Activated naive CD8-positive, alpha-beta T cell treated with anti-CD3 and anti-CD28 coated beads for 36 hours (primary cell): ENCODE measurements at places on chromosomes 1 and 21. TPM values are rescaled to one million over a fixed set of nuclear protein-coding genes. Genes with fewer than 3 reads are reported as not detected.
A peak's percentile ranks its signal among the peaks of the same experiment; 100 is the strongest.

The TSTD1 gene
- 45.7 TPM for total RNA-seq

GRCh38 chr21:32186804-32187203 is 92.0 kb downstream of the MIS18A start:
- H3K4me1 ChIP-seq, result no peaks in the 10 kb centered on the region
- H3K4me3 ChIP-seq, result no peak overlapping the region
- H3K27me3 ChIP-seq, result no peaks in the 10 kb centered on the region
- no peak overlapping the region for H3K27ac ChIP-seq
- no peaks in the 10 kb centered on the region for H3K36me3 ChIP-seq
- DNase-seq, result no peak

GRCh38 chr1:6241107-6241886 is 2.7 kb upstream of the HES3 start:
- H3K4me1 ChIP-seq, result peaks cover 4% of the 10 kb centered on the region
- peaks cover 69% of the 10 kb centered on the region for H3K27me3 ChIP-seq
- H3K27ac ChIP-seq, result no peak overlapping the region
- no peak for DNase-seq

GRCh38 chr1:61162520-61163258 is 80.3 kb downstream of the NFIA start:
- no peak overlapping the region for H3K27ac ChIP-seq
- peaks cover 16% of the 10 kb centered on the region for H3K4me1 ChIP-seq
- DNase-seq, result no peak
- peaks cover 10% of the 10 kb centered on the region for H3K27me3 ChIP-seq
- H3K36me3 ChIP-seq, result peaks cover 8% of the 10 kb centered on the region

DNA sequence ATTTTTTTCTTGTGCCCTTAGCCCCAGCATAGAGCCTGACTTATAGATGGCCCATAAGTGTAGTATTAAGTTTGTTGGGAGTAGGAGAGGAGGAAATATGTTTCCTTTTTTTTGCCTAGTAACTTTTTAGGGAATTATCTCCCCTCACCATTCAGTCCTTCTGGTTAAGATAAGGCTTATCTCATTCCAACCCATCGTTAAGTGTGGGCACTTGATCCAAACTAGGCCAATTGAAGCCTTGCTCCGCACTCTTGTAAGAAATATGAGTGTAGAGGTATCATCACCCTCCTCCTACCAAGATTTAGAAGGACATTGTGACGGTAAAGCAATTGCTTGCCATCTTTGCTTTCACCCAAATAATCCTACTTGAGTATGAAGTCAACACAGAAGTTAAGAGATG is 8.8 kb upstream of the FGGY start:
- H3K27ac ChIP-seq, result no peak overlapping the region
- no peak overlapping the region for H3K4me3 ChIP-seq
- H3K4me1 ChIP-seq, result peaks cover 3% of the 10 kb centered on the region
- H3K27me3 ChIP-seq, result no peaks in the 10 kb centered on the region
- no peaks in the 10 kb centered on the region for H3K36me3 ChIP-seq

- peaks cover 7% of the 10 kb centered on the region for H3K36me3 ChIP-seq
- H3K27me3 ChIP-seq, result peaks cover 14% of the 10 kb centered on the region
- H3K4me3 ChIP-seq, result no peak overlapping the region
- no peak for DNase-seq
- no peak overlapping the region for H3K27ac ChIP-seq
Observed at GRCh38 chr1:227731241-227731677, 3.8 kb downstream of the JMJD4 start.

DNA sequence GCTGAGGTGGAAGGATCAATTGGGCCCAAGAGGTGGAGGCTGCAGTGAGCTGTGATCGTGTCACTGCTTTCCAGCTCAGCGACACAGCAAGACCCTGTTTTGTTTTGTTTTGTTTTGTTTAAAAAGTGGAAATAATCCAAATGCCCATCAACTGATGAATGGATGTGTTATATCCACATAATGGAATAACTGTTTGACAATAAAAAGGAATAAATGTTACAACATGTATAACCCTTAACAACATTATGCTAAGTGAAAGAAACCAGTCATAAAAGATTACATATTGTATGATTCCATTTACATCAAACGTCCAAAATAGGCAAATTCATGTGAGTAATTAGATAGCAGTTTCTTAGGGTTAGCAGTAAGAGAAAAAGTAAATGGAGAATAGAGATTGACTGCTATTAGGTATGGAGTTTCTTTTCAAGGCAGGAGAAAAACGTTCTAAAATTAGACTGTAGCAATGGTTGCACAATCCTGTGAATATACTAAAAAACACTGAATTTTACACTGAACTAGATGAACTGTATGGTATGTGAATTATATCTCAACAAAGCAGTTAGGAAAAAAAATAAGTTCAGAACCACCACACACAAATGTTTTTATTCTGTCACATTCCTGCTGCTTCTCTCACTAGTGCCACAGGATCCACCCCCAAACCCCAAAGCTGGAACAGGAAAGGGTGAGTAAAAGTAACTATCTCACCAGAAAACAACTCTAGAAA is 15.7 kb downstream of the FOXJ3 start:
- no peak for DNase-seq
- H3K4me1 ChIP-seq, result peaks cover 86% of the 10 kb centered on the region
- no peaks in the 10 kb centered on the region for H3K27me3 ChIP-seq

The PROK1 gene
- total RNA-seq, result not detected

GRCh38 chr1:26542771-26543451 is 13.3 kb downstream of the RPS6KA1 start:
- peaks cover 78% of the 10 kb centered on the region for H3K4me1 ChIP-seq
- H3K4me3 ChIP-seq, result peak overlapping the region; percentile 87
- H3K27ac ChIP-seq, result peak overlapping the region; percentile 97

GRCh38 chr1:110057963-110058518 is 12.4 kb downstream of the ALX3 start:
- H3K4me3 ChIP-seq, result no peak overlapping the region
- peaks cover 15% of the 10 kb centered on the region for H3K36me3 ChIP-seq
- no peak for DNase-seq

DNA sequence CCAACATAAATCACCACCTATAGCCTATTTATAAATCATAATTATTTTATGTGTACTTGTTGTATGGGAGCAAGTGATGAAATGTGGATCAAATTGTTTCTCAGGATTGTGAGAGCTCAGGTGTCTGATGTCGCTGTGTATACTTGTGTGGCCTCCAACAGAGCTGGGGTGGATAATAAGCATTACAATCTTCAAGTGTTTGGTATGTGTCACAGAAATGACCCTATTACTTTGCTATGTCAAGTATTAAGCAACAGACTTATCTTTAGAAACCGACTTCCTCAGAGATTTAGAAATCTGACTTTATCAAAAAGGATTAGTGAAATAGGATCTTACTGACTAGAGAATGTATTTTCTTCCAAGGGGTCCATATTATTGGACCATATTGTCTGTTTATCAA is 280.9 kb downstream of the TPR start:
- H3K4me1 ChIP-seq, result no peaks in the 10 kb centered on the region
- H3K27ac ChIP-seq, result no peak overlapping the region

DNA sequence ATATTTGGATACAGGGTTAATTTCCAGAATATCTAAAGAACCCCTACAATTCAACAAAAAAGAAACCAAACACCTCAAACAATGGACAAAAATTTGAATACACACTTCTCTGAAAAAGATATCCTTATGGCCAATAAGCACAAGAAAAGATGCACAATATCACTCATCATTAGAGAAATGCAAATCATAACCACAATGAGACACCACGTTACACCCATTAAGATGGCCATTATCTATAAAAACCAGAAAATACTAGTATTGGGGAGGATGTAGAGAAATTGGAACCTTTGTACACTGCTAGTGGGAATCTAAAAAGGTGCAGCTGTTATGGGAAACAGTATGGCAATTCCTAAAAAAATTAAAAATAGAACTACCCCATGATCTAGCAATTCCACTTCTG is 4.9 kb downstream of the ADAM30 start:
- peaks cover 12% of the 10 kb centered on the region for H3K4me1 ChIP-seq
- H3K4me3 ChIP-seq, result no peak overlapping the region
- peaks cover 45% of the 10 kb centered on the region for H3K27me3 ChIP-seq
- H3K36me3 ChIP-seq, result peaks cover 5% of the 10 kb centered on the region
- no peak overlapping the region for H3K27ac ChIP-seq

DNA sequence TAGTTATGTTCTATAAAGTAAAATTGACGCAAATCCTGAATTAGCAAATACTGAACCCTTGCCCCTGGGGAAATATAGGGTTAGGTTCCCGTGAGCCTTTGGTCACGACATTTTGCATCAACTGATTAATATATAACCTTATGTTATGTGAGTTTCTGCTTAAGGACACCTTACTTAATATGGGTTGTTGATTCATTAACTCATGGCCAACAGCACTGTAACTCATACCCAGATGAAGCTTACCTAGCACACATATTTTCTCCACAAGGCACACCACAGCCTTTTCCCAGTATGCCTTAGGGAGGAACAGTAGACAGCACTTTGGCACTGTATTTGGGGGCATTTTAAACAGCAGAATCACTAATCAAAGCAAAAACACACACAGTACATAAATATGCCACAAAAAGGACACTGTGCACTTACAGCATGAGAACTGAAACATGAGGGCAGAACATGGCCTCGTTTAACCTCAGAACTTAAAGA is 15.1 kb downstream of the INAVA start:
- peaks cover 10% of the 10 kb centered on the region for H3K4me1 ChIP-seq
- no peak overlapping the region for H3K27ac ChIP-seq
- H3K4me3 ChIP-seq, result no peak overlapping the region
- H3K27me3 ChIP-seq, result no peaks in the 10 kb centered on the region

- H3K4me1 ChIP-seq, result no peaks in the 10 kb centered on the region
- H3K36me3 ChIP-seq, result no peaks in the 10 kb centered on the region
- no peak overlapping the region for H3K27ac ChIP-seq
- no peak for DNase-seq
- peaks cover 32% of the 10 kb centered on the region for H3K27me3 ChIP-seq
- no peak overlapping the region for H3K4me3 ChIP-seq
Observed at GRCh38 chr1:29849991-29850757, 613.9 kb downstream of the PTPRU start.

The RNU1-1 gene
- 874 TPM for total RNA-seq

- no peak overlapping the region for H3K4me3 ChIP-seq
- H3K4me1 ChIP-seq, result peaks cover 19% of the 10 kb centered on the region
- peaks cover 3% of the 10 kb centered on the region for H3K27me3 ChIP-seq
Observed at GRCh38 chr1:58779801-58780382, 4.0 kb downstream of the JUN start.

- no peaks in the 10 kb centered on the region for H3K36me3 ChIP-seq
- H3K4me3 ChIP-seq, result no peak overlapping the region
- peaks cover 4% of the 10 kb centered on the region for H3K27me3 ChIP-seq
- no peak overlapping the region for H3K27ac ChIP-seq
- H3K4me1 ChIP-seq, result no peaks in the 10 kb centered on the region
Observed at GRCh38 chr1:220798338-220798737, 11.6 kb downstream of the MTARC1 start.

The KCNE2 gene
- total RNA-seq, result not detected

DNA sequence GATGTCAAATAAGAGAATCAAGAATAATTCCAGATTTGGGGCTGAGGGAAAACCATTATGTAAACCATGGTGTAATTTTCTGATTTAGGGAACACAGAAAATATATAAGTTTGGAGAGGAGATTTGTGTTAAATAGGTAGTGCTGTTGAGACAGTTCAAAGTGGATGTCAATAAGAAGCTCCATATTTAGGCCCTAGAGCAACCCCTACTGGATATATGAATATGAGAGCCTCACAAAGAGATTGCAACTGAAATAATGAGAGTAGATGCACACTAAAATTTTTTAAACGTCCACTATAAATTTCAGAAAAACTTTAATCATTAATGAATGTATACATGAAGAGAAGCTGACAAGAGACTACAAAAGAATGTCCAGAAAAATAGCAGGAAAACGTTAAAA is 1447.8 kb upstream of the PRMT6 start:
- no peaks in the 10 kb centered on the region for H3K27me3 ChIP-seq
- H3K27ac ChIP-seq, result no peak overlapping the region
- DNase-seq, result no peak

DNA sequence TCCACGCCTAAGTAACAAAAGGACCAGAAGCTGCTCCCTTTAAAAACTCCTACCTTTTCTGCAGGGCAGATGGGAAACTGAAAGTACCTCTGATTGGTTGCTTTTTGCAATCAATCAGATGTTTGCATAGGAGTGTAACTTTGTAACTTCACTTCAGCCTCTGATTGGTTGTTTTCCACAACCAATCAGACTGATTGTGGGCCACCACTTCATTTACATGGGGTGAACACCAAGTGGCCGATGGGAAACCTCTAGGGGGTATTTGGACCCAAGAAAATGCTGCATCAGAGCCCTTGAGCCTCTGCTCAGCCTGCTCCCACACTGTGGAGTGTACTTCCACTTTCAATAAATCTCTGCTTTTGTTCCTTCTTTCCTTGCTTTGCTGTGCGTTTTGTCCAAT is 32.8 kb upstream of the CD1D start:
- H3K27me3 ChIP-seq, result no peaks in the 10 kb centered on the region
- no peak overlapping the region for H3K4me3 ChIP-seq
- peaks cover 14% of the 10 kb centered on the region for H3K4me1 ChIP-seq
- no peak for DNase-seq
- H3K27ac ChIP-seq, result no peak overlapping the region

GRCh38 chr1:202016811-202017748 is 6.7 kb downstream of the ELF3 start:
- no peak overlapping the region for H3K27ac ChIP-seq
- H3K36me3 ChIP-seq, result no peaks in the 10 kb centered on the region
- H3K27me3 ChIP-seq, result peaks cover 4% of the 10 kb centered on the region
- H3K4me1 ChIP-seq, result no peaks in the 10 kb centered on the region

GRCh38 chr1:9784508-9785133 is 39.1 kb downstream of the CLSTN1 start:
- peaks cover 33% of the 10 kb centered on the region for H3K4me1 ChIP-seq
- H3K4me3 ChIP-seq, result no peak overlapping the region
- H3K27ac ChIP-seq, result no peak overlapping the region

- H3K36me3 ChIP-seq, result peaks cover 7% of the 10 kb centered on the region
- H3K27me3 ChIP-seq, result no peaks in the 10 kb centered on the region
- no peak overlapping the region for H3K4me3 ChIP-seq
- H3K4me1 ChIP-seq, result peaks cover 66% of the 10 kb centered on the region
Observed at GRCh38 chr1:212294983-212295382, 9.8 kb downstream of the PPP2R5A start.

DNA sequence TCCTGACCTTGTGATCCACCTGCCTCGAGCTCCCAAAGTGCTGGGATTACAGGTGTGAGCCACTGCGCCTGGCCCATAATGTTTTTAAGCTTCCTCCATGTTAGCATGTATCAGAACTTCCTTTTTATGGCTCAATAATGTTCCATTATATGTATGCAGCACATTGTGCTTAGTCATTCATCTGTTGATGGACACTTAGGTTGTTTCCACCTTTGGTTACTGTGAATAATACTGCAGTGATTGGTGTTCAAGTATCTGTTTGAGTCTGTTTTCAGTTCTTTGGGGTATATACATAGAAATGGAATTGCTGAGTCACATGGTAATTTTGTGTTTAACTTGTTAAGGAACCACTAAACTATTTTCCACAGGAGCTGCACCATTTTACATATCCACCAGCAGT is 17.7 kb downstream of the CMPK1 start:
- no peaks in the 10 kb centered on the region for H3K27me3 ChIP-seq
- peaks cover 26% of the 10 kb centered on the region for H3K36me3 ChIP-seq
- peak overlapping the region; percentile 83 for H3K27ac ChIP-seq
- peaks cover 25% of the 10 kb centered on the region for H3K4me1 ChIP-seq
- DNase-seq, result no peak
- no peak overlapping the region for H3K4me3 ChIP-seq

The CCDC181 gene
- total RNA-seq, result 0.52 TPM
